ENCODE measurements at places on chromosomes 5 and 9.

GRCh38 chr9:134899818-134900217, 17.9 kb downstream of the FCN1 start:
- DNase-seq = no peak

GRCh38 chr5:138470322-138471051, 5.2 kb downstream of the EGR1 start:
- DNase-seq = no peak

- DNase-seq = no peak
These were observed 403.9 kb downstream of the ADGRV1 start for GRCh38 chr5:90962481-90962880.

DNA sequence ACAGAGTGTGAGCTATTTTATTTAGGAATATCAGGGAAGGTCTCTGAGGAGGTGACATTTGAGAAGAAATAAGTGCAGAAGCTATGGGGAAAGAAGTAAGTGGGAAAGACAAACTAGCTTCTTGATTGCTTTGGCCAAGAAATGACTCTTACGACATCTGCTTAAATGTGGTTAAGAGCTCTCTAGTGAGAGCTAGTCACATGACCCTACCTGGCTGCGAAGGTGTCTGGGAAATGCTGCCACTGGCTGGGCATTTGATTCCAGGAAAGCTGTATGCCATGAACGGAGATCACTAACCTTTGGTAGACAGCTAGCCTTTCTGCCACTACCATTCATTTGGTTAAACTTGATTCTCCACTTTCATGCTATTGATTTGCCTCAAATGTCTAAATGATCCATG, 80.1 kb downstream of the KIAA0825 start:
- no peak for DNase-seq

- DNase-seq = no peak
These were observed 29.9 kb downstream of the TNFSF15 start for GRCh38 chr9:114775981-114776380.

- DNase-seq = no peak
These were observed 30.7 kb downstream of the ACOT12 start for GRCh38 chr5:81363093-81363871.

- DNase-seq = no peak
These were observed 52.1 kb downstream of the SEMA6A start for GRCh38 chr5:116522356-116523136.

- no peak for DNase-seq
These were observed 113.3 kb downstream of the ADRB2 start for GRCh38 chr5:148939676-148940075.

- DNase-seq = no peak
These were observed 62.6 kb downstream of the ANKRD55 start for GRCh38 chr5:56170557-56170956.

DNA sequence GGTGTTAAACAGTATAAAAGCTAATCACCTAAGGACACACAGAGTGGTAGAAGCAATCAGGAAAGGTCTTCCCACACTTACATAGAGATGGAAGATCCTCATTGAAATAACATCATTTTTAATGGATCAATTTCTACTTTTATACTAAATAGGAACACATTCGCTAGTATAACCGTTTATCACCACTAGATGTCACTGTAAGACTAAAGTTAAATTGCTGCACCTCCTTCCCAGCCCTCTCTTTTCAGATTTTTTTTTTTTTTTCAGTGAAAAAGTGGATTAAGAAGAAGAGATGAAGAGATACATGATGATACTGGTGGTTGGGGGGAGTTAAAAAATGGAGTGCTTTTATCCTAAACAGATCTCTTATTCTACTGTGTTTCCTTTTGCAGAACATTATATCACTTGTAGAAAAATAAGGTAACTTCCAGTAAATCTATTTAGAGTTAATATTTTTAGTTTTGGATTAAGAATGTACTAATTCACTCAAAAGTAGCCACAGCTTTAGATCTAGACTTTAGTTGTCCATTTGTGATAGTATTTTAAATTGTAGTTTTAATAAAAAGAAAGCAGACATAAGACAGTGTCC, 116.9 kb upstream of the ARRDC3 start:
- DNase-seq = no peak

DNA sequence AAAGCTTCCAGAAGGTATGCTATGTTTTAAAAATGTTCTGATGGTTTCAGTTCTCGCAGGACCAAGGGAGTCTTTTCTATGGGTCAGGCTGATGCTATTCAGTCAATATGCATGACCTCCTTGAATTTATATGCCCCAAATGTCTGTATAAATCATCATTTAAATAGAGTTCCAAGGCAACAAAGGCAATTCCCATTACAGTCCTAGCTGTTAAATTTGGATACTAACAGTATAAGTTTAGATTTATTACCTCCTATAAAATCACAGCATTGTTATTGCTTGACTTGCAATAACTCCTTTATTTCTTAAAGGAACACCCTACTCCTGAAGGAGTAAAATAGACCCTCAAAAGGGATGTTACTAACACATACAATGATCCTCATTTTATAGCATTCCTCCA, 387.7 kb upstream of the CHD1 start:
- DNase-seq = no peak

GRCh38 chr5:172807766-172808311, 26.2 kb upstream of the ERGIC1 start:
- DNase-seq = no peak

GRCh38 chr5:63760965-63761364, 201.3 kb downstream of the HTR1A start:
- DNase-seq = no peak

DNA sequence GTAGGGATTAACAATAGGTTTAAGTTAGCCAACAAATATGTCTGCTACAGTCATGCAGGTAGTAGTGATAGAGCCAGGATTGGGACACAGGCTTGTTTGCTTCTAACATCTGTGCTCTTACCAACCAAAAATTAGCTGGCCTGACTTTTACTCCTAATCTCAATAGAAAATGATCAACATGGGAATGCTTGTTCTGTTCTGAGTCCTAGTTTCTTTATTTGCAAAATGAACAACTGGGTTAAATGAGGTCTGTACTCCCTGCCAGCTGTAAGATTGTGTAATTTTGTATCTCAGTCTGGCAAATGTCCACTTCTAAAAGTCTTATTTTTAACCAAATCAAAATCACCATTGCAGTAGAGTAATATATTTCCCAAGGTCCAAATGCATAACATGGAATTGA, 216.8 kb downstream of the NMUR2 start:
- no peak for DNase-seq

DNA sequence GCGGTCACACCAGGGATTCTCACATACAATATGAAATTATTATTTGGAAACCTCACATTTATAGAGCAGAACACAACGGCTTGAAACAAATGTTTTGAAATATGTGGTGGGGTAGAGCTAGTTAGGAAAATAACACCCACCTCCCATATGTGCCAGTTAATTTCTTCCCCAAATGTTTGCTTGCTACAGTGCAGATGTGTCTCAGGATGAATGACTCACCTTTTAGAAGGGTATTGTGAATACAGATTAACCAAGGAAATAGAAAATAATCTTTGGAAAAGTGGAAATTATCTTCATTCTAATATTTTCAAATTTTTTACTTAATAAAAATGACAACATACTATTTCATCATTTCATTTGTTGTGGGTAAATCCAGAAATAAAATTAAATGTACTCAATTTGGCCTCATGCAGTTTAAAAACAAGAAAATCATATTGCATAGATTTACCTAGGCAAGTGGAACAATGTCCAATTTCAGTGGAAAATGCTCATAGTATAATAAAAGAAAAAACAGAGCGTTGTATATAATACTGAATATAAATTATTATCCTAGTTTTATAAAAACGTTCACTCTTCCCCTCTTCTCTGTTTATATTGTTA, 39.3 kb upstream of the RICTOR start:
- no peak for DNase-seq

- no peak for DNase-seq
These were observed 5.8 kb upstream of the PSMB7 start for GRCh38 chr9:124420991-124421543.

DNA sequence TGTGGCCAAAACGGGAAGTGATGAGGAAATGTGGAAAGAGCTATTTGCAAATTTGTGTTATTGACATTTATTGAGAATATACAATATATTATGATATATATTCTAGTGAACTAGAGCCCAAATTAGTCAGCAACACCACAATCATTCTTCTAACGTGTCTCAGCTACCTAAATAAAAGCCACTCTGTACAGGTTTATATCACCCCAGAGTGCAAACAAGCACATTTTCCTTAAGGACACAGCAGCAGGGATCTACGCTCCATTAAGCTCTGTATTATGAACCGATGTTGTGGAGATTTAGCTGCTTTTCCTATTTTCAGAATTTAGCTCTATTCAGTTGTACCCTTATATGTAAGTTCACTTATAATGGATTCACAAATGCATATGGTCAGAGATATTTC, 77.9 kb downstream of the CDH18 start:
- DNase-seq = no peak

GRCh38 chr5:154138701-154139100, 51.8 kb upstream of the GALNT10 start:
- no peak for DNase-seq

- DNase-seq = no peak
These were observed 62.1 kb upstream of the SPDL1 start for GRCh38 chr5:169521366-169521983.

DNA sequence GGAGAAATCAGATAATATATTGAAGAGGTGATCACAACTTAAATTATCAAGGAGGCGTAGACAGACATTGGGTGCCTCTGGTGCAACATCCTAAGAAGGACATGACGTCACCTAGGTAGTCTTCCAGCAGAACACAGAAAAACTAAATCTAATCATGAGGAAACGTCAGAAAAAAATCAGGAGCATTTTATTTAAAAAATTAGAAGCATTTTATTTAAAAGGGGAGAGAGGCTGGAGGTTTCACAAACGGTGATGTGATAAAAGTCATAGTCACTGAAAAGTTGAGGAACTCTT, 254.6 kb downstream of the TMEM167A start:
- no peak for DNase-seq

DNA sequence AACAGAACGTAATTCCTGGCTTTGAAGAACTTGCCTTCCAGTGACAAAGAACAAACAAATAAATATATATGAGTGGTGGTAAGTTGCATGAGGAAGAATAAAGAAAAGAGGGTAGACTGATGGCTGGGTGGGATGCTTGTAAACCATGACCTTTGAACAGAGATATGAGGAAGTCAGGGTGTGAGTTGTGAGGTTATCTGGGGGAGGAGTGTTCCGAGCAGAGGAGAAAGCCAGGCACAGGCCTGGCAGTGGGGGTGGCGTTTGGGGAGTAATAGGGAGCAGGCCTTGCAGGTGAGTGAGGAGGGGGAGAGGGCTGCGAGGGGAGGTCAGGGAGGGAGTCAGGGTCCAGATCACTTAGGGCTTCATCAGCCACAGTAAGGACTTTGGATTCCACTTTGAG, 213.4 kb downstream of the PTTG1 start:
- DNase-seq = no peak

GRCh38 chr5:40655138-40655537, 24.6 kb upstream of the PTGER4 start:
- DNase-seq = no peak

DNA sequence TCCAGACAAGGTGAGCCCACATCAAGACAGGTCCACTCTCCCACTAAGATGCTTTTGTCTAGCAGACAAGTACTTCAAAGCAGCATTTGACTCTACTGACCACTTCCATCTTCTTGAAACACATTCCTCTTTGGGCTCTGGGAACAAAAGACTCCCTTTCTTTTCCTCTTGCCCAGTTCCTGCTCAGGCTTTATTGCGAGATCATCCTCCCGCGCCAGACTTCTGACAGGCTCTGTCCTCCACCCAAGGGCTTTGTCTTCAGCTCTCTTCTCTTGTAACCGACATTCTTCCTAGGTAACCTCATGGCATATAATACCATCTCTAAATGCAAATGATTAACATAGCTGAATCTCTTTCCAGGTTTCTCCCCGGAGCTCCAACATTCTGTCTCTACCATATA, 85.8 kb downstream of the NUDT12 start:
- no peak for DNase-seq

- DNase-seq = no peak
These were observed 7.5 kb downstream of the SLC36A1 start for GRCh38 chr5:151454889-151455288.

GRCh38 chr5:139021346-139021745, 146.2 kb upstream of the LRRTM2 start:
- DNase-seq = no peak

Measured in central memory CD8-positive, alpha-beta T cell (primary cell).